Left ventricle myocardium inferior (tissue), 1 donor: ENCODE measurements at places on chromosomes 5 and 9.

GRCh38 chr9:114002986-114003350 is 75.1 kb downstream of the AMBP start:
- DNase-seq: no peak

DNA sequence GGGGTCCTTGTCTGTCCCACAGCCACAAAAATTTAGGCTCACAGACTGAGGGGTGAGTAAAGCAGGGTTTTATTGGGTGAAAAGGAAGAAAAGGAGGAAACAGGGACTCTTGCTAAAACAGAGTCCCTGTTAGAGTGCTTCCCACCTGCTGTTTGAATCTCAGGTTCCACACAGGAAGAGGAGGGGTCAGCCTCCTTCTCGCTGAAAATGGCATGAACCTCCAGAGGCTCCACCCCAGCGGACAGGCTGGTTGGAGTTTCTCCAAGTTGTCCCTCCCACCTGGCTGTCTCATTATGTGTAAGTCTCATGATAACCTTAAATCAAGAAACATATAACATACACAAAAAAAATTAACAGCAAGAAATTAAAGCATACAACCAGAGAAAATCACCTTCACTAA is 28.3 kb upstream of the UHRF2 start:
- no peak for DNase-seq

DNA sequence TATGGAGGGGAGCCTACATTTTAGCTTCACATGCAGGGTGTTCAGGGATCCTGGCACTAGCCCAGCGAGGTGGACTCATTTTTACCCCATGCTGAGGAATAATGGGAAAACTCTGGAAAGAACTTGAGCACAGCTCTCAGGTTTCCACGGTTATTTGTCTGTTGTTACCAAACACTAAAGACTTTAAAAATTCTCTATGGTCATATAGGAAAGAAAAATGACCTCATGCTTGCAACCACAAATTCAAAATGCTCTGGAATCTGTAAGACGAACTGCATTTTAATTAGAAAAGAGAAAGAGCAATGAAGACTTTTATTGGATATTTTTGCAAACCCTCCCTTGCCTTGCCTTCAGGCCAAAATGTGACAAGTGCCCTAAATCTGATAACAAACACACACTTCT is 606.9 kb downstream of the EBF1 start:
- no peak for DNase-seq

GRCh38 chr5:136590581-136590980 is 225.2 kb upstream of the TRPC7 start:
- no peak for DNase-seq

- DNase-seq: no peak
These were observed 9.9 kb downstream of the DIRAS2 start for GRCh38 chr9:90632647-90633207.

GRCh38 chr9:110947491-110948044 is 90.7 kb downstream of the LPAR1 start:
- DNase-seq: no peak

DNA sequence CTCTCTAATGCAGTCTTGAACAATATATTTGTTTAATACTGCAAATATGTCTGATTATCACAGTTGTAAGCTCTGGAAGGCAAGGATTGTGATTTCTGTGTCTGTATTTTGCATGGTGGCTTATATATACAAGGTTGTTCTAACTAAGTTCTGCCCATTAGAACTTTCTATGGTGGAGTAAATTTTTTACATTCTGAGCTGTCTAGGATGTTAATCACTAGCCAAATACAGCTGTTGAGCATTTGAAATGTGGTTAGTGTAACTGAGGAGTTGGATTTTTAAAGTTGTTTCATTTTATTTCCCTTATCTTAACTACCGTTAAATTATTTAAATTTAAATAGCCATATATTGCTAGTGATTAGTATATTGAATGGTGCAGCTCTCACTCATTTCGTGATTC is 64.3 kb upstream of the DMRTA1 start:
- DNase-seq: no peak

DNA sequence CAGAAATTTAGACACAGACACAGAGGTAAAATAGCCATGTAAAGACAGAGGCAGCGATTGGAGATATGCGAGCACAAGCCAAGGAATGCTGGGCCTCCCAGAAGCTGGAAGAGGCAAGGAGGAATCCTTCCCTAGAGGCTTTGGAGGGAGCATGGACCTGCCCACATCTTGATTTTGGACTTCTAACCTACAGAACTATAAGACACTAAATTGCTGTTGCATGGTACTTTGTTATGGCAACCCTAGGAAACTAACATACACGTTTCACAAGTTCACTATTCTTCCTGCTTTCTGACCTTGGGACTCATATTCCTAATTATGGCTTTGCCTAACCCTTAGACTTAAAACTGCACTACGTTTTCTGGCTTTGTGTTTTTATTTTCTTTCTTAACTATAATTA is 4.6 kb upstream of the LURAP1L start:
- no peak for DNase-seq

- no peak for DNase-seq
These were observed 449.3 kb upstream of the KLF4 start for GRCh38 chr9:107938801-107939386.

GRCh38 chr5:27312291-27312893 is 274.0 kb upstream of the CDH9 start:
- DNase-seq: no peak

DNA sequence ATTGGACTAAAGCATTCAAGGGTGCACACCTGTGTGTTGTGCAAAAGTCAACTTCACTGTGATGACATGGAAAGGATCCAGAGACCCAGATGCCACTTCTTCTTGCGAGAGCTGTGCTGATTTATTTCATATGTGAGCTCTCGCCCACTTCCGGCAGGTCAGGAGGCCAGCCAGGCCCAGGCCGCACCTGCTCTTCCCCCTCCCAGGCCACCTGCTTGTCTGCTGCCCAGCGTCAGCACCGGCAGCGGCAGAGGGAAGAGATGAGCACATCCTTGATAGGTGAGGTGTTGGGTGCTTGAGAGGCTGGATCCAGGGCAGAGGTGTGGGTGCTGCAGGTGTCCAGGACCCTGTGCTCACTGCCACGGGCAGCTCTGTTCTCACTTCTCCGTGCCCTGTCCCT is 242.9 kb downstream of the FANCC start:
- DNase-seq: no peak

DNA sequence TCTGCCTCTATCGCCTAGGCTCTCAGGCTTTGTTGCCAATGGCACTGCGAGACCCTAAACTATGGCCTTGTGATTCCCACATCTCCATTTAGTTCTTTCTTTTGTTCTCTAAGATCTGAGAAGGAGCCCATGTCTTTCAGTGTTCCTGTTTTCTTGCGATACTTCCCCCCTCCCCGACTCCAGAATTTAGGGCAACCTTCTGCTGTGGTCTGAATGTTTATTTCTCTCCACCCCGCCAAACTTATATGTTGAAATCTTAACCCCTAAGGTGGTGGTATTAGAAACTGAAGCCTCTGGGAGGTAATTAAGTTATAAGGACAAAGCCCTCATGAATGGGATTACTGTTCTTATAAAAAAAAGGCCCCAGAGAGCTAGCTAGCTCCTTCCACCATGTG is 6.4 kb downstream of the TMC1 start:
- no peak for DNase-seq

- DNase-seq: no peak
These were observed 38.0 kb upstream of the OSMR start for GRCh38 chr5:38807570-38808483.
